ENCODE measurements at places on chromosomes 13 and 19.

DNA sequence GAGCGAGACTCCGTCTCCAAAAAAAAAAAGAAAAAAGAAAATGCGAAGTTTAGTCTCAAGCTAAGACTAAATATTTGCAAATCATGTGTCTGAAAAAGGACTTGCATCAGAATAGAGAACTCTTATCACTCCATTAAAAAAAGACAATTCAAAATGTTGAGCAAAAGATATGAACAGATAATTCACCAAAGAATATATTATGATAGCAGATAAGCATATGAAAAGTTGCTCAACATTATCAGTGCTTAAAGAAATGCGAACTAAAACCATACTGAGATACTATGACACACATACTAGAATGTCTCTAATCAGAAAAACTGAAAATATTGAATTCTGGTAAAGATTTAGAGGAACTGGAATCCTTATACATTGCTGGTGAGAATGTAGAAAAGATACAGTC lies 38.7 kb upstream of the SACS start:
- no peak for DNase-seq

DNA sequence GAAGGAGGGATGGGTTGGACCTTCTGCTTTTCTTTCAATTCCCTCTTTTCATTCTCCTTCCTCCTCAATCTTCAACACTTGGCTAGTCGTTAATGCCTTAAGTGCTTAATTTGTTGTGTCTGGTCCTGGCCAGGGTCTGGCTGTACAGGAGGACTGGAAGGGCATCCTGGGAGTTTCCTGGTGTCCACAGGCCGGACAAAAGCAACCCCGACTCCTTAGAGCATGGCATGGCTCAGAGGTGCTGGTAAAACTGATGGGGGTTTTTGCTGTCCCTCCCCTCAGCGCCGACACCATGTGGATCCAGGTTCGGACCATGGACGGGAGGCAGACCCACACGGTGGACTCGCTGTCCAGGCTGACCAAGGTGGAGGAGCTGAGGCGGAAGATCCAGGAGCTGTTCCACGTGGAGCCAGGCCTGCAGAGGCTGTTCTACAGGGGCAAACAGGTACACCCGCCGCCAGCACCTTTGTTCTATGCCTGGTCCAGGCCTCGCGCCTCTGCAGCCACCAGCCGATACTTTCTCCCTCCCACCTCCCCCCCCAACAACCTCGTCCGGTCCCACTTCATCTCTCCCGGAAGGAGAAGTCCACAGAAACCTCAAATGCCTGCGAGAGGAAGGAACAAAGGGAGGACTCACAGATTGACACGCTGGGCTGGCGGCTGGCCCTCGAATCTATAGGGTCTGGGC lies 1.4 kb downstream of the UHRF1 start:
- DNase-seq: peak; percentile 62

- no peak for DNase-seq
Measured at GRCh38 chr13:112655913-112656312, 33.9 kb upstream of the ATP11A start.

GRCh38 chr13:64397701-64398100 lies 2832.4 kb downstream of the PCDH9 start:
- DNase-seq: peak; percentile 8

DNA sequence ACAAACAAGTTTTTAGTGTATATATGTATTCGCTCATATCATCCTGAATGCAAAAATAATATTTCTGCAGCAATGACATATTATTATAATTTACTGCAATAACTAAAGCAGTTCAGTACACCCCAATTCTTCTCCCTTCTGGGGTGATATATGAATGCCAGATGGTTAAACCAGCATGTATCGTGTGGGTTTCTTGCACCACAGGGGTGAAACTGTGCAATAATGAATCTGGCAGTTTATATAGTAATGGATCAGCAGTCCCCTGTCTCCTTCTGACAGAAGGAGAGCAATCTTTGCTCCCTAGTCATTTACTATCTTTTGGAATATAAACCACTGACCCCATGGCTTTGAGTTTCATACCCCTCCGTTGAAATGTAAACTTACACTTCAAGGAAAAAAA lies 228.6 kb upstream of the KLHL1 start:
- no peak for DNase-seq

- DNase-seq: no peak
Measured at GRCh38 chr13:92974905-92975429, 251.6 kb upstream of the GPC6 start.

DNA sequence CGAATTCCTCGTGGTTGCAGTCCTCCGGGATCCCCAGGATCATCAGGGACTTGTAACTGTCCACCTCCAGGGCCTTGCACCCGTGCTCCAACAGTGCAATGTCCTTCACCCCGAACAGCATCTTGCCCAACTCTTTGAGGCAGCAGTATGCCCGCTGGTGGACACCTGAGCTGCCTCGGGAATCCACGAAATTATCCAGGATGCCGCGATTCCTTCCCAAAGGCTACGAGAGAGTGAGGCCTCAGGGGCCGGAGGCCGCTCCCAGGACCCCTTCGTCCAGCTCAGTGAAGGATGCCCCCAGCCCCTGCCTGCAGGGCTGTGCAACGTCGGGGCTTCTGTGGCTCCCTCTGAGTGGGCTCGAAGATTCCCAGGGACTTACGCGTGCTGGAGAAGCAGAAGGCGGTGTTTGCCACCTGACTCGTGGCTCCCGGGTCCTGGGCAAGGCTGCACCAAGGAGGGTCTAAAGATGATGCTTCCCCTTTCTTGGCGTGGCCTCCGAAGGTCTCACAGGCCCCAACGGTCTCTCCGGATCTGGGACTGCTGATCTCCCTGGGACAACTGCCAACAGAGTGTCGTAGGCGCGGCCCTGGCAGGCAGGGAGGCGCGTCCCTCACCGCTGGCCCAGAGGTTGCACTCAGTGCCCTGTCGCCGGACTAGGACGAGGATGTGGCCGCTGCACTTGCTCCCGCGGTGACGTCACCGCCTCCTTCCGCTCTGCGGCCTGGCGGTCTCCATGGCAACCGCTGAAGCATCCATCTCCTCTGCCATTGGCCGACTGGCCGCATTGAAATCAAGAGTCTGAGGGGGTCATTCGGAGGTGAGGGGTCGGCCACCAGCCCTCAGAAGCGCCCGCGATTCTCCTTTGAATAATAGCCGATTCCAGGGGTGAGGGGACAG lies at the start of gene PNMA8C:
TSS of gene PNMA8C (minus strand) at position 698 of the 897 bp plus-strand sequence. CDS start at position 121, 577 bp downstream.
- DNase-seq: peak; percentile 68

- DNase-seq: no peak
Measured at GRCh38 chr13:80454245-80454644, 113.3 kb upstream of the SPRY2 start.

DNA sequence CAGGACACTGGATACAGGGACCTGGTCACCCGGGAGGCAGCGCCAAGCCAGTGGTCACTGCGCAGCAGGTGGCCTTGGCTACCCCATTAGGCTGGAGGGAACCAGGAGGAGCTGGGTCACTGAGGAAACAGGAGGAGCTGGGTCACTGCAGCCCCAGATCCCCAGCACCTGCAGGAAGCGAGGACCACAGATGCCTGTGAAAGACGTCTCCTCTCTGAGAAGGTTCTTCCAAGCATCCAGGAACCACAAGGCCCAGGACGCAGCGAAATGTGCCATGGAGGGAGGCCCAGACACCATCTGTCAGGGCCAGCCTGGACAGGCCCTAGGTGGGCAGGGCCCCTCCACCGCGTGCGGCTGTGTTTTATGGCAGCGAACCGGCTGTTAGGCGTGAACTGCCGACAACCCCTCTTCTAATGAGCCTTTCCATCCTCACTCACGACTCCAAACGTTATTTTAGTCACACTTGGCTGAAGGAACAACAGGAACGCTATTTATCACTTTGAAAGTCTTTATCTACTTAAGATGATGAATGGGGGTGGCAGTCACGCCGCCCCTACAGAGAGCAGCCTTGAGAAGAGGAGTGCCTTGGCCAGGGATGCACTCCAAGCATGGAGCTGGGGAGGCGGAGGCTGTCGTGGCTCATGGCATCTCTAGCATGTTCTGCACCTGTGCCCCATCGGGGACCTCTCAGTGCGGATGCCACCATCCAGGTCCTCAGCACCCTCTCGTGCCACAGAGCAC lies 53.3 kb downstream of the CEBPG start:
- no peak for DNase-seq

DNA sequence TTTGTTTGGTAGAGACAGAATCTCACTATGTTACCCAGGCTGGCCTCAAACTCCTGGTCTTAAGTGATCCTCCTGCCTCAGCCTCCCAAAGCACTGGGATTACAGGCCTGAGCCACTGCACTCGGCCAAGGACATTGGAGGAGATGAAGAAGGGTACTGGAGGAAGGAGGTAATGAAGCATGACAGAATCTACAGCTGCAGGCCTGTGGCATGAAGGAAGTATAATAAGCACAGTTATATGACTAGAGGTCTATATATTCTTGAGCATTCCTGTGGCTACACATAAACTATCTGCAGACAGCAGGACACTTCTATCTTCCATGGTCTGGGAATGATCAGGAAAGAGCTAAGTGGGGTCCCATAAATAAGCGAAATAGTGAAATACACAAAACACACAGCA lies 18.2 kb downstream of the ZNF565 start:
- DNase-seq: no peak

GRCh38 chr13:100559886-100560285 lies 28.7 kb downstream of the GGACT start:
- DNase-seq: no peak

DNA sequence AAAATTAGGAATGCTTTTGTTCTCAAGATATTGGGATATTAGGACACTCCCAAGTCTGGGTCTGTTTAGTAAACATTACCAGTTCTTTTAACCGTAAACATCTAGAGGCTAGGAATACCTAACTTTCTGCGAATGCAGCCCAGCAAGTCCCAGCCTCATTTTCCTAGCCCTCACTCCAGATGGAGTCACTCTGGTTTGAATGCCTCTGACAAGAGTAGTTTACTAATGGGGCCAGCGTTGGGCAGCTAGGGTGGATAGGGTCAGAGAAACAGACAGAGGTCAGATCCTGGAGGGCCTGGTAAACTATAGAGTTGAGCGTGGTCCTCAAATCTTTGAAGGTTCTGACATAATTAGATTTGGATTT lies 53.6 kb downstream of the WDFY2 start:
- DNase-seq: no peak

DNA sequence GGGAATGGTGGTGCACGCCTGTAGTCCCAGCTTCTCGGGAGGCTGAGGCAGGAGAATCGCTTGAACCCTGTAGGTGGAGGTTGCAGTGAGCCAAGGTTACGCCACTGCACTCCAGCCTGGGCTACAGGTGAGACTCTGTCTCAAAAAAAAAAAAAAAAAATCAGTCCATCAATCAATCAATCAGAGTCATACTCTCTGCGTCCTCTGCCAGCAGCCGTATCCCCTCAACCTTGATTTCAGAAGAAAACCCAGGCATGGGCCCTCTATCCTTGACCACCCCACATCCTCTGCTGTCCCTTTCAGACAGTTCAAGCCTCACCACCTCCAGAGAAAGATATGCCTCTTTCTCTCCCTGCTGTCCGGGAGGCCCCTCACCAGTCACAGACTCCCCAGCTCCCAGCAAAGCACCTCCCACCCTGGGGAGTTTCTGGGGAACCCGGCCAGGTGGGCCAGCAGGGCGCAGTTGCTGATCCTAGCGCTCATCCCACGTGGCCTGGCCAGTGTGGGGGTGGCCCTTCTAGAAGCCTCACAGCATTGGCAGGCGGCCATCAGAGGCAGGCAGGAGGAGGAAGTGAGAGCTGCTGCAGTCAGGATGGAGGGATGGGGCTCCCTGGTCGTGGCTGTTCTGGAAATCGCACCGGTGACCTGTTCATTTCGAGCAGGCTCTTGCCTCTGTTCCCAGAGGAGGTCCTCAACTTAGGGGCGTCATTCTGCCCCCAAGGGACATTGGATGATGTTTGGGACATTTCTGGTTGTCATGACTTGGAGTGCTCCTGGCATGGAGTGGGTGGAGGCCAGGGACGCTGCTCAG lies 10.2 kb upstream of the JSRP1 start:
- peak; percentile 76 for DNase-seq

DNA sequence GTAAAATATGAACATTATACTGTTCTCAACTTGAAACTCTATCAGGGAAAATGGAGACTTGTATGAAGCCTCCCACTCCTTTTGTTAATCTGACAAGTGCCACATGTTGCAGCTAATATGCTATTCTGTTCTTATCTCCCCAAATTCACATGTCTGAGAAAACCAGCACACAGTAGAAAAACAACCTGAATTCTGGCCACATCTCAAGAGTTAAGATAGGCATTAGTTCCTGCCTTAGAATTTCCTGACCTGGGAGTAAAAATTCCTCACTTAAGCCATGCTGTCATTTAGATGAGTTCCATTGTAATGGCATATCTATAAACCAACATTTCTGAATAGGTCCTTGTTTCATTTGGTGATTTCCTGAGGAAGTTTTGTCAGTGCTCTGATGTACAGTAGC lies 1098.5 kb downstream of the EFNB2 start:
- DNase-seq: no peak

Measured in H4 (cell line).